ENCODE measurements at places on chromosomes 13 and 19.

- no peak for DNase-seq
Measured at GRCh38 chr19:1512671-1513498, at the start of gene ADAMTSL5. TSS of gene ADAMTSL5 (minus strand) at chr19:1513019. CDS start at chr19:1510943, 2,076 bp downstream.

DNA sequence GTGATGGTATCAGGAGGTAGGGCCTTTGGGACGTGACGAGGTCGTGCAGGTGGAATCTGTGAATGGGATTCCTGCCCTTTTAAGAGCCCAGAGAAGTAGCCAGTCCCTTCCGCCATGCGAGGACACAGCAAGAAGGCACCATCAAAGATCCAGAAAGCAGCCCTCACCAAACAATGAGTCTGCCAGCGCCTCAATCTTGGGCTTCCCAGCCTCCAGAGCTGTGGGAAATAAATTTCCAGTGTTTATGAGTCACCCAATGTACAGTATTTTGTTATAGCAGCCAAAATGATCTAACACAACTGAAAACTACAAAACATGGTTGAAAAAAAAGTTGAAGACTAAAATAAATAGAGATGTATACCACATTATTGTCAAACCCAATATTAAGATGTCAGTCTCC lies 16.9 kb upstream of the LAMP1 start:
- no peak for DNase-seq

GRCh38 chr19:15101479-15102082 lies 5.6 kb upstream of the SYDE1 start:
- peak; percentile 37 for DNase-seq

DNA sequence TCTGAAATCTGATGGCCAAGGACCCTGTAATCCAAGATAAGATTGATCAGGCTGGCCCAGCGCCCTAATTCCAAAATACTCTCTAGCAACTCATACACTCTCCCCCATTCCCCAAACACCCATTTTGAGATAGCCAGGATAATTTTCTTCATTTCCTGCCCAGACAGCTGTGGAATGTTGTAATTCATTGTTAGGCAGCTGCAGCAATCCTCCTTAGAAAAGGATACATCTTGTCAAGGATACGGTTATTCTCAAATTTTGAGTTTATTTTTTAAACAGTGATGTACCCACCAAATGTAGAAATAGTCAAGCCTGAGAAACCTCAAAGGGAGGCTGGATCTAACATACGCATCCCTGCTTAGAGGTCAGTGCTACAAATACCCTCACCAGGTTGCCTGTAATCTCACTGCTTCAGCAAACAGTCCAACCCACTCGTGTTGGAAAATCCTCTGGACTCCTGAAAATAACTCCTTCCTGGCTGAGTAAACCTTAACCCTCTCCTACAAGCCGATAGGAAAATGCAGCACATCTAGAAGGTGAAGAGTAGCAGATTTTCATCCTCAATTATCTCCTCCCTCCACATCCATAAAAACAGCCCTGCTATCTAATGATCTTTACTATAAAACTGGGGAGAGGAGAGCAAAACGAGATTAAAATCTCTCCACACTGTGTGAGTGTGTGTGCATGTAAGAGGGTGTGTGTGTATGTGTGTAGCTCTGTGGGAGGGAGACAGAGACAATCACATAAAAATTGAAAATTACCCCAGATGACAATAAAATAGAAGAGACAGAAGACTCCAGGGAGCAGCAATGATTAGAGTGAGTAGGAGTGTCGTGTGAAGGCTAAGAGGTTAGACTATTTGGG lies 683.1 kb downstream of the DIAPH3 start:
- no peak for DNase-seq

GRCh38 chr13:63190219-63190618 lies 1774.6 kb upstream of the PCDH20 start:
- no peak for DNase-seq

DNA sequence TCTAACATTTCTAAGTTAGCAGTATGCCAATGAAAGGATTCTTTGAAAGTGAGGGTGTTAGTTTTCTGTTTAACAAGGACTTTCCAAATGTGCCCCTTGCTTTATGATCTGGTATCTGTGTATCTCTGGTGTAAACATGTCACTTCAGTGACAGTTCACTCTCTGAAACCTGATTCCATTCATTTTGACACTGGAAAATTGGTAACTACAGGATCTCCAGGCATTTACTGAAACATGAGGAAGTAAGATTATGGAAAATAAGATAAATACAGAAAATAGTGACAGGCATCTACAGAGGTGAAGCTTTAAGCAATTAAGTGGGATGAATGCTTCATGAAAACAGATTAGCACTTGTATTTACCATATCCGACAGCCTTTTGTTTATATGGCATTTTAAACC lies 101.6 kb upstream of the MYO16 start:
- no peak for DNase-seq

- DNase-seq = no peak
Measured at GRCh38 chr13:33115274-33115673, 99.1 kb downstream of the KL start.

GRCh38 chr13:114062754-114063153 lies 69.7 kb downstream of the RASA3 start:
- DNase-seq = peak; percentile 51

DNA sequence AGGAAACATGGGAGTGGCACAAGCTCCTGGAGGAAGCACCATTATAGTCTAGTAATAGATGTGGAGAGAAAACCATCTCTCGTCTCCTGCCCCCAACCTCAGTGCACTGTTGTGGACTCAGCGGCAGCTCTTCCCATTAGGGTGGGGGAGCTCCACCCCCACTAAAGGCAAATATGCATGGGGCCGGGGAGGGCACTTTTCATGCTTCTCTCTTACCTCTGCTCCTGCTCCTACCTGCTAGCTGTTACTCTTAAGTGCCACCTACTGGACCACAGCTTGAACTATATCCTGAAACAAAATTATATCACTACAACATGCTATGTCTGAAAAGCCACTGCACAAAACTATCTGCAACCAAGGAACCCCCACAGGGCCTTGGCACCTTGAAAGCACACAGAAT lies 112.6 kb upstream of the DACH1 start:
- no peak for DNase-seq

DNA sequence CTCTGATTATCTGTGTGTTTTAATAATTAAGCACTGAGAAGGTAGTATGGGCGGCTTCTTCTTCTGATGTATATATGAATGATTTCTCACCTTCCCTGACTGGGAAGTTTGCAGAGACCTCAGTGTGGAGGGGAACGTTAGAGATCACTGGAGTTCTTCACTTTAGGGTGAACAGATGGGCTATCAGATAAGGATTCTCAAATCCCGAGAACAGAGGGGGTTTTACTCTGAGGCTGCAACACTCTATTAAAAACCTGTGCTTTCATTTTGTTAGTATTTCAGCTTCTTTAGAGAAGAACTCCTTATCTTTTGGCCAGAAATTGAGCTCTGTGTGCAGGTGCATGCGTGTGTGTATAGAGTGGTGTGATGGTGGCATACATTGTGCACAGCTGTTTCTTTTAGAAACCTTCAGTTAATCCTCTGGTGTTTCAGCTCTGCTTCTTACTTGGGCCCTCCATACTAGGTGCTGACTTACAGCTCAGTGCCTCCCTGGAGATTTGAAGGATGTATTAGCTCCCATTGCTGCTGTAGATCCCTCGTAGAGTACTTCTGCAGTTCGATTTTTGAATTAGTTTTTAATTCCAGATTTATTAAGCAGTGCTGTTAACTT lies 45.3 kb upstream of the PCDH9 start:
- DNase-seq = no peak

DNA sequence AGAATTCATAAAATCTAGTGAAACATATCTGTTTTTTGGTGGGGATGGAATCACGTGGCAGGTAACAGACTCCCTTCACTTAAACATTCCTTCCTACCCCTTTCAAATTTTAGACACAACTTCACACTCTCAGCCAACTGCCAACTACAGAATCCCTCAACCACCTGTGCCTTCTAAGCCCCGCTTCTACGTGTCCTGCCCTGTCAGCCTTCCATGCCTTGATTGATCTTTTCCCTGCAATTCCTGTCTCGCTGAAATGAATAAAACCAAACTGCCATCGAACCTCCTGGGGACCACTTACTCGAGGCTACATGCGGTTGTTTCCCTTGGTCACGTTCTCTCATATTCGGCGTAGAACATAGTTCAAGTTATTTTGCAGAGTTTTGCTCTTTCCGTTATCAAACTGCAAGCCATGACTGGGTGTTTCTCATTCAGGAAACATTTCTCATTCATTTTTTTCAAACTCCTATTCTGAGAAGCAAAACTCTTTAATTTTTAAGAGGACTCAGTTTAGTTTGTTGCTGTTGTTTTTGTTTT lies 1.1 kb downstream of the ZNF625 start:
- no peak for DNase-seq

GRCh38 chr13:66681403-66681802 lies 548.7 kb downstream of the PCDH9 start:
- no peak for DNase-seq

DNA sequence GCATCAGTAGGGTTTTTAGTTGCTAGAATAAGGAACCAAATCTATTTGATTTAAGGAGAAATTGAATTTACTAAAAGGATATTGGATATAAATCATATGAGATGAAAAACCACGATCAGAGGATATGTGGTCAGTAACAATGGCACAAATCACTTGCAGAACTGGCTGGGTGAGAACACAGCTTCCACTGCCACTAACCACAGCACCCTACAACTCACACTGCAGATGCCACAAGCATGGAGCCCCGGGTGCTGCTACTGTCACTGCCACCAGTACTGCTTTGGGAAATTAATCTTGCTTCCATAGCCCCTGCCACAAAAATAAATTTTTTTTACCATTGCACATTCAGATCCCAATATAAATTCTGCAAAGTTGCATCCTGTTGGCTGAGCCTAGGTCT lies 40.6 kb upstream of the KLF12 start:
- no peak for DNase-seq

GRCh38 chr19:12574036-12574435 lies 22.8 kb upstream of the ZNF564 start:
- peak; percentile 10 for DNase-seq

GRCh38 chr19:57437931-57438330 lies 2.8 kb downstream of the ZNF749 start:
- no peak for DNase-seq

- DNase-seq = no peak
Measured at GRCh38 chr13:36862002-36862685, 43.1 kb downstream of the RFXAP start.

- DNase-seq = no peak
Measured at GRCh38 chr19:35061583-35062373, 20.3 kb downstream of the HPN start.

DNA sequence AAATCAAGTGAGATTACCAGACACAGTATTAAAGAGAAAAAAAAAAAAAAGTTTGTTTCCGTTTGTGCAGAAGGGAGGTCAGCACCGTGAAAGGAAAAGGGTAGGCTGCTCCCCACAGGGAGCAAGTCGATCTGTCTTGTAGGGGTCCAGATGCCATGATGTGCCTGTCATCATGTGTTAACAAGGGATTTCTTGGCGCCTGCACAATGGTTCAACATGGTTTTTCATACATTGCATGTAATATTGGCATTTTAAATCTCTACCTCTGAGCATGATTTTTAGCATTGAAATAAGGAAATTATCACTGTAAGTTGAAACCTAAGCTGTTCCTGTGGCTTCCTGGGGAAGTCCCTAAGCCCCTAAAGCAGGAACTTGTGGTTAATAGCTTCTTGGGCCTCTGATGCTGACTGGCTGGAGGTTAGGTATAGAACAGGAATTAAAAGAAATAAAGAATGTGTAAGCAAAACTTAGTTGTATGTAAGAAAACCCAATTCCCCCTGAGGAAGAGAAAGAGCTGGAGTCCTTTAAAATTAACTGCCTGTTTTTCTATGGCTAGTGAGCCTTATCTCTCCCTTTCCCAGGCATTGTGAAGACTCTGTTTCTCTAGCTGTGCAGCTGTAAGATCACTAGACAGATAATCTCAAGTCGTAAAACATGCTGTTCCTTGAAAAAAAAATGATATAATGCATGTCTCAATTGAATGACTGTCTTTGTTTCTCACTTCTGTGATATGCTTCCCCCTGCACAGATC lies 7.4 kb upstream of the FCGBP start:
- DNase-seq = peak; percentile 93

DNA sequence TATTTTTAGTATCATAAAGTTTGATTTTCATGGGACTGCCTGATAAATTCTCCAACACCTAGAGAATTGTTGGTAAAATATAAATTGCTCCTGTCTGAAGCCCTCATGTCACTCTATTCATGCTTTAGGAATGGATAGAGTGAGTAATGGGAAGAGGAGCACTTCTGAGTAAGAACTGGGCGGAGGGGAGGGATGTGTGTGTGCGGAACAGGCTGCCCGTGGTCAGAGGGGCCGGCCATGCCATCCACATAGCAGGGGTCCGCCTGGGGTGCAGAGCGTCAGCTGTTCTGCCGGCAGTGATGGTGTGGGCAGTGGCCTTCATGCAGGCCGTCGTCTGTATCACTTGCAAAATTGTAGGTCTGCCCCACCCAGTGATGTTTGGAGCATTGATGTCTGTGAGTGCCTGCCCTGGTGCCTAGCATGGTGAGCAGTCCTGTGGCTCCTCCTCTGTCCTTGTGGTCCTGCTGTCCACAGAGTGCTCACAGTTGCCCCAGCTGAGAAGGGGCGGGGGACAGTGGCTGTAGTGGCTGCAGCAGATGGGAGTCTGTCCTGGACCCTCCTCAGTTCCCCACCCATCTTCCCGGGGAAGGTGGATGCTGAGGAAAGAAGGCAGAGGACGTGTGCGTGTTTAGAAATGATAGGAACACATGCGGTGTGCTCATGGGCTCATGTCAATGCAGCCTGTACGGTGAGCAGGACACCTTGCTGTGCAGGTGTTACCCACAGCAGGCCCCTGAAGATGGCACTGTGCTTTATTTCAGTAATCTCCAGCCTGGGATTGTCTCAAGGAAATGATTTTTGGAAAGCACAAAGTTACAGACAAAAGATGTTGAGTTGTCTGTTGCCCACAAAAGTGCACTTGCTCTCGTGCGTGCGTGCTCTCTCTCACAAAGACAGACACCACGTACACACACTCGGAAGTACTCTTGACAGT lies 49.4 kb upstream of the TEX29 start:
- DNase-seq = no peak

- peak; percentile 43 for DNase-seq
Measured at GRCh38 chr19:17332677-17333581, 1.7 kb downstream of the ANO8 start.

DNA sequence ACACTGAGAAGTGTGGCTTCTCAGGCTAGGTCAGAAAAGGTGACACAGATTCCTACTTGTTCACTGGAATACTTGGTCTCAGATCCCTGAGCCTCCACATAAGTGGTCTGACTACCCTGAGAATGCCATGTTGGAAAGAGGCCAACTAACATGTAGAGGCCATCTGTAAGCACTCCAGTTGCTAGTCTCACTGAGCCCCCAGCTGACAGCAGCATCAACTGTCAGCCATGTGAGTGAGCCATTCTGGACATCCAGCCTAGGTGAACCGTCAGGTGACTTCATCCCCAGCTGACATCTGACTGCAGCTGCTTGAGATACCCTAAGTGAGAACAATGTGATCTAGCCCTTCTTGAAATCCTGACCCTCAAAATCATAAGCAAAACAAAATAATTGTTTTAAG lies 18.1 kb upstream of the ARL11 start:
- no peak for DNase-seq

- DNase-seq = no peak
Measured at GRCh38 chr19:42514449-42514848, 13.8 kb downstream of the CEACAM1 start.

DNA sequence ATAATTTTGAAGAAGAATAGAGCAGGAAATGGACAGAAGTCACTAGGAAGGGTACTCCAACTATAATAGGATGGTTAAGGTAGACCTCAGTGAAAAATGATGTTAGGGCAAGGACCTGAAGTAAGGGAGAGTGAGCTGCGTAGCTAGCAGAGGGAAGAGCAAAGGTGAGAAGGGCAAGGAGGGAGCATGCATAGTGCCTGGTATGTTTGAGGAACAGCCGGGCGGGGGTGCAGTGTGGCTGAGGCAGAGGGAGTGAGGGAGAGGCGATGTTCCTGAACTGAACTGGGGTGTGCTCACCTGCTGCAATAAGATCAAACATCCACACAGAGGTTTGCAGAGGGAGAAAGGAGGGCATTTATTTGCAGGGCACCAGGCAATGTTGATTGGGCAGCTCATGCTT lies 110.4 kb downstream of the DNAJC15 start:
- no peak for DNase-seq

Measured in CD14-positive monocyte (primary cell).